HS-27A (cell line): ENCODE measurements at places on chromosomes 11 and 22.

DNA sequence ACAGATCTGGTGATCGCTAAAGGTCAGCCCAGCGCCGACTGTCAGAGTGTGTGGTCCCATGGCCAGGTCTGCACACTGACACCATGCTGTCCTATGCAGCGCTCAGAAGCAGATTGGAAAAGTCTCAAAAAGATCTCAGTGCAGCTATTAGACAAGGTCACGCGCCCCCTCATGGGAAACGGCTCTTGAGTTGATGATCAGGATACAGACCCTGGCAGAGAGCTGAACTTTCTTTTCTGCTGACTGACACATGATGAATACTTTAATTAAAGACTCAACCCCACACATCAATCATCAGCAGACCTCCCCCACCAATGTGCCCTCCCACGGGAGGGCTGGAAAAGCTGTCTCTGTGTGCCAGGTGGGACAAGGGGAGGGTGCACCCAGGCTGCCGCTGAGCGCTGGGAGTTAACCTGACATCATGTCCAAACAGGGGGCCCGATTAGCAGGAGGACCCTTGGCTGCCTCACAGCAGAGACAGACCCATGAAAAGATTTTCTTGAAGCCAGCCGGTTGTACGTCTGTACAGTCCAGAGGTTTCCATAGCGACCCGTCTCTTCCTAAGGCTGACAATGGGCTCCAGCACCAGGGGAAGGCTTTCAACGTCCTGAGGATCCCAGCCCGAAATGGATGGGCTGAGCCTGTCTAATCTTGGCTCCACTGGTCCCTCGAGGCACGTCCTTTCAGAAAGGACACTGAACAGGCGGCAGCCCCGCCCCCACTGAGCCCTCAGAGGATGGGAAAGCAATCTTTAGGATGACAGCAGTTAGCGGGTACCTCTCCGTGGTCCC is 26.9 kb downstream of the RASD2 start:
- no peak for DNase-seq

- no peak for DNase-seq
Observed at GRCh38 chr11:76181371-76181770, 24.9 kb downstream of the WNT11 start.

GRCh38 chr11:64093233-64094039 is 57.7 kb downstream of the FLRT1 start:
- DNase-seq, result no peak

GRCh38 chr22:30881361-30882183 is 87.0 kb downstream of the MORC2 start:
- DNase-seq, result no peak
